ENCODE measurements at places on chromosomes 4 and X.
A peak's percentile ranks its signal among the peaks of the same experiment; 100 is the strongest.

GRCh38 chrX:79176028-79176427, 31.5 kb downstream of the GPR174 start:
- no peak for DNase-seq

GRCh38 chr4:6078560-6078959, 60.3 kb upstream of the C4orf50 start:
- DNase-seq = no peak

GRCh38 chr4:132026166-132026565, 1122.9 kb upstream of the PCDH10 start:
- DNase-seq = no peak

DNA sequence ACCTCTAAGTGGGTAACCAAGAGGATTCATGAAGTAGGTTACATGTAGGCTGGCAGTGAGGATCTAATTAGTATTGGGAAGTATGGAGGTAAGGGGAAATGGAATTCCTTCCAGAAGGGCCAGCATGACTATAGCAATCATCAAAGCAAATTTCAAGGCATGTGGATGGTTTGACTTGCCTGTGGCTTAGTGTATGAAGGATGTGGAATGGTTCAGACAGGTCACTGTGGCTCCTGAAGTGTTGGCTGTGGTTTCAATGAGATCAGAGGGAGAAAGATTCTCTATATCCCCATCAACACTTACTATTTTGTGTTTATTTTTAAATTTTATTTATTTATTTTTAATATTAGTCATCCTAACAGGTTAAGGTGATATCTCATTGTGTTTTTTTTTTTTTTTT, 121.6 kb upstream of the TBC1D9 start:
- DNase-seq = no peak

GRCh38 chrX:19949340-19949739, 41.5 kb downstream of the BCLAF3 start:
- no peak for DNase-seq

DNA sequence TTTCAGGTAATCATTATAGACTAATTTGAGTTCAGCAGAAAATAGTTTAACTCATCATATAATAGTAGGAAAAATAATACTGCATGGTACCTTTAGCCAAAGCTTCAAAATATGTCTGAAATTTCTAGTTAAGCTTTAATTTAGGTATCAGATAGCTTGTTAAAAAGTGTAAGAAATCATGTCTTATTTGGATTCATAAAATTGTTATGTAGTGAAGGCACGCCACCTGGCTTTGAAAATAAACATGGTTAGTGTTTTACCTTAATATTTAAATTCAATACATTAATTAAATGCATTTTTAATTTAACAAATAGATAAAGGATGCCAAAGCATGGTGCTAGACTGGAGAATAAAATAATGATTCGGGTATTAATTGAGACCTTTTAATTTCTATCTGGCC, 211.4 kb downstream of the FSTL5 start:
- DNase-seq = no peak

DNA sequence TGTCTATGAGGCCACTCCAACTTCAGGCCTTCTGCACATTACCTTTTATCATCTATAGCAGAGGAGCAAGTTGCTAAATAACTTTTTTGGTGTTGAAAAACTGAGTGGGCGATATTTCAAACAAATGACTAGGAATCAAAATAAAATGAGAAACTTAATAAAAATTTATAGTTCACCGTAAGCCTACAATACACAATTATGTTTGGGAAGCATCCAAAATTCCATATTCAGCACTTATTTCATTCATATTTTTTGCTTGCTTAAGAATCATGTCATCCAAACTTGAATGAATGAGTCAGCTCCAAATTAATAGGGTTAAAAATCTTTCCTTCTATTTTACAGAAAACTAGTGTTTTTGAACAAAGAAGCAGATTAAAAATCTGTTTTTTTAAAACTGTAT, 119.1 kb downstream of the SH3RF1 start:
- no peak for DNase-seq

DNA sequence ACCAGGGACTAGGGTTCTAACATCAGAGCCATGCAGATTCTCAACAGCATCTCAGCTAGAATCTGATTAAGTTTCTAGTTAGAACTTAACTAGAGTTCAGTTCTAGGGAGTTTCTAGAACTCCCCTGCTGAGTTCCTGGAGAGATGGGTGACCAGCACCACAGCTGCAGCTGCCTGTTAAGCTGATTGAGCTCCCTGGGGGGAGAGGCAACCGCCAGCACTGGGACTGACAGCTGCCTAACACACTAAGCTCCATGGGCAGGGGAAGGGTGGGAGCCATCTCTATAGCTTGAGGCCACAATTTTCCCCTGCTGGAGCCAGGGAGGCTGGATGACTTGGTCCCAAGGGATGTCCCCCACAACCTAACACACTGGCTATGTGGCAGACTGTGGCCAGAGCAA, 84.2 kb downstream of the CHIC1 start:
- DNase-seq = no peak

- no peak for DNase-seq
Observed at GRCh38 chrX:123331349-123331748, 147.3 kb downstream of the GRIA3 start.

- DNase-seq = no peak
Observed at GRCh38 chr4:25901030-25901430, 13.0 kb upstream of the SMIM20 start.

- DNase-seq = no peak
Observed at GRCh38 chr4:22238742-22239141, 277.1 kb downstream of the ADGRA3 start.

GRCh38 chrX:10474510-10474909, 145.9 kb downstream of the MID1 start:
- no peak for DNase-seq

DNA sequence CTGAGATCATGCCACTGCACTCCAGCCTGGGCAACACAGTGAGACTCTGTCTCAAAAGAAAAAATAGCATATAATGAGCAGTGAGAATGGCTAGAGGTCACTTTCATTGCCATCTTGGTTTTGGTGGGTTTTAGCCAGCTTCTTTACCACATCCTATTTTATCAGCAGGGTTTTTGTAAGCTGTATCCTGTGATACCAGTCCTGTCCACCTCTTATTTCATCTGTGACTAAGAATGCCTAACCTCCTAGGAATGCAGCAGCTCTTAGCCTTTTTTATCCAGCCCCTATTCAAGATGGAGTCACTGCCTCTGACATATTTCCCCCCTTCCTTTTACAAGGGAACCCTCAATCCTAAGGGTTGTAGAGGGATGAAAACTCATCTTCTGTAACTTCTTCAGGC, 26.1 kb upstream of the IGFBP7 start:
- DNase-seq = no peak

DNA sequence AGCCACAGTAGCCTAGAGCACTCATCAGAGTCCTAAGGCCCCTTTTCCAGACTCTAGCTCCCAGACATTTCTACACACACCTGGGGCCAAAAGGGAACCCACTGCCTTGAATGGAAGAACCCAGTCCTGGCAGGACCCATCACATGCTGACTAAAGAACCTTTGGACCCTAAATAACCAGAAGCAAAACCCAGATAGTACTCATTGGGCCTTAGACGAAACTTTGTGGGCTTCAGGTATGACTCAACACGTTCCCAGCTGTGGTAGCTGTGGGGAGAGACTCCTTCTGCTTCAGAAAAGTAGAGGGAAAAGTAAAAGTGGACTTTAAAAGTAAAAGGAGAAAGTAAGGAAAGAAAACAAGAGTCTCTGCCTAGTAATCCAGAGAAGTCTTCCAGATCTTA, 311.5 kb downstream of the OPHN1 start:
- no peak for DNase-seq

DNA sequence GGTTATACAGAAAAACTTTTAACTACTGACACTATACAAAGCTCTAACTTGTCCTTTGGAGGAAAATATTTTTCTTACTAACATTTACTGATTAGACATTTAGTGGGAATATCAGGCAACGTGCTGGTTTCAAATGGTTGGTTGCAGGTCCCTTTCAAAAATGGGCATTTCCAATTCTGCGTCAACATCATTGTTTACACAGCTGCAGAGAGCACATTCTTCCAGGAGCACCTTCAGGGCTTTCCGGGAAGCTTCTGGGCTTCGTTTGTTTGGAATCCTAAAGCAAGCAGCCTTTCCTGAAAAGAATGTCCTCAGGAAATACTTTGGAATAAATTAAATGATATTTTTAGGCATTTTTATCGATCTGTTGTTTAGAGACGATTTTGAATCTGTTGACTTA, 289.7 kb downstream of the TRIML1 start:
- DNase-seq = peak; percentile 8

DNA sequence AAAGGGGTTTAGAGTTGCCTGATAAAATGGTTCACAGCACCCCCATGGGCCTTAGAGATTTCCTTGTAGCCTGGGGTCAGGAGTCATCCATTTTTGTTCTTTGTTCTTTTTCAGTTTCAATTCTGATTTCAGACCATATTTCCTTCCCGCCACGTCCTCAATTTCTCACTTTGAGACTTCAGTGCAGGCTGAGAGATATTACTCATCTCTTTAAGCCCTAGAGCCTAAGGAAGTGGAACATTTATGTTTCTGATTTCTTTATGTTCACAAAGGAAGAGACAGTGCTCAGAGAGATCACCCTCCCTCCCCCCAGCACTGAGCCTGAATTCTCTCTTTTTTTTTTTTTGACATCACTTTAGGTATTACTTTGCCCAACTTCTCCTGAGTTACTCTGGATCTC, 56.3 kb downstream of the MSN start:
- DNase-seq = no peak

GRCh38 chr4:155026715-155027114, 181.7 kb upstream of the NPY2R start:
- no peak for DNase-seq

GRCh38 chrX:138996268-138996667, 284.8 kb upstream of the FGF13 start:
- DNase-seq = no peak

DNA sequence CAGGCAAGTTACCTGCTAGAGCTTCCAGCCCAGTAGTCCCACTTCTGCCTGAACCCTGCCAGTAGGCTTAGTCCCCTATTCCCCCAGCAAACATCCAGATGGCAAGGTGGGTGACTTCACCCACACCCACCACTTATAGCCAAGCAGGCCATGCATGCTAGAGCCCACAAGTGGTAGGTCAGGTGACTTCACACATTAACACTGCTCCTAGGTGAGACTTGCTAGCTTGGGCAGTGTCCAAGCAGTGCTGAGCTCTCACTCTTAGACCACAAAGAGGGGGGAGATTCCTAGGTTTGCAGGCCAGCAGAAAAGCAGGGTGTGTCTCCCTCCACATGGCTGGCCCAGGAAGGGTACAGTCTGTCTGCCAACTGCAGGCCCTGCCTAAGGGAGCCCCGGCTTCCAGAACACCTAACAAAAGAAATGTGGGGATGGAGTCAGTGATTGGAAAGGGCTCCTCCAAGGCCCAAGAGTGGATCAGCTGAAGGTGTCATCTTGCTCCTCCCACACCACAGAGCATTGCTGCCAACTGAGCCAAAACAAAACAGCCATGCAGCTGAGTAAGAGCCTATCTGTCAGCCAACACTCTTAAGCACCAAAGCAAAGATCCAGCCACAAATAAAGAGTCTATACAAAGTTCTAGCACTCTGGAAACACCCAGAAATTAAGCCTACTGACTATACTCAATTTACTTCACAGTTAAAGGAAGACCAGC, 158.1 kb upstream of the USP38 start:
- no peak for DNase-seq

DNA sequence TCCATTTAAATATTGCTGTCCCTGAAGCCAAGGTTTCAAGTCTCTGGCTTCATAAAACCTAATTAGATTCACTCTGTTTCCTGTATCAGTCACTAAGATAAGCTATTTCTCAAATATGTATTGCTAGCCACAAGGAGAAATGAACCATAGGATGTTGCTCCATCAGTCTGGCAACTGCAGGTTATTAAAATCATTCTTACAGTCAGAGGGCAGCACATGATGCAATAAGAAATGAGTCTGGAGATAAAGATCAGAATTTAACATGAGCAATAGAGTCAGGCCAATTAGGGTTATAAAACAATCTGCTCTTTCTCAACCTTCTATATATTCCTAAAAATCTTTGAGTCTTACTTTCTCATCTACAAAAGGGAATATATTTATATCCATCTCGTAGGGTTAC, 7.2 kb downstream of the PRKG2 start:
- no peak for DNase-seq

GRCh38 chr4:71411981-71412380, 73.2 kb downstream of the SLC4A4 start:
- no peak for DNase-seq

GRCh38 chr4:112214390-112215264, 17.0 kb upstream of the AP1AR start:
- no peak for DNase-seq

GRCh38 chrX:125709074-125709473, 389.4 kb downstream of the TEX13C start:
- DNase-seq = no peak

DNA sequence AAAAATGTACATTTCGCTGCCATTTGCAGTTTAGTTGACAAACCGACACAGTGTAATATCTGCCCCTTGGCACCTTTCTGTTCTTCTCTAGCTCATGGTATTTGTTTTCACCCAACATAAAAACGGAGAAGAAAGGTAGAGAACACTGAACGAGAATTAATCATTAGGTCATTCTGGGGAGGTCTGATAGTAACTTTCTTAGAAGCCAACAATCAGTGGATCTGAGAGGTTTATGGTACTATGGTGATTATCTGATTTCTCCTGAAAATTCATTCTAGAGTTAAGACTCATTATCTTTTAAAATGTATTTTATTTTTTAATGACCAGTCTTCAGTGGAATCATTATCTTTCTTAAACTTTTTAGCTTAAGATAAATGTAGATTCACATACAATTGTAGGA, 8.5 kb downstream of the RAPGEF2 start:
- DNase-seq = no peak

- no peak for DNase-seq
Observed at GRCh38 chrX:74117962-74118902, 185.7 kb upstream of the ZCCHC13 start.
